ENCODE measurements at places on chromosomes 12 and 14. TPM values are rescaled to one million over a fixed set of nuclear protein-coding genes. Genes with fewer than 3 reads are reported as not detected.
A peak's percentile ranks its signal among the peaks of the same experiment; 100 is the strongest.

GRCh38 chr14:40009771-40010170, 577.5 kb upstream of the FBXO33 start:
- no peak for DNase-seq
- H3K27ac ChIP-seq, result no peak overlapping the region
- H3K36me3 ChIP-seq, result no peaks in the 10 kb centered on the region
- H3K27me3 ChIP-seq, result no peaks in the 10 kb centered on the region
- no peak overlapping the region for H3K4me3 ChIP-seq

TMEM179 gene
- not detected for total RNA-seq

IL31 gene
- total RNA-seq, result not detected

KERA gene
- not detected for total RNA-seq

DNA sequence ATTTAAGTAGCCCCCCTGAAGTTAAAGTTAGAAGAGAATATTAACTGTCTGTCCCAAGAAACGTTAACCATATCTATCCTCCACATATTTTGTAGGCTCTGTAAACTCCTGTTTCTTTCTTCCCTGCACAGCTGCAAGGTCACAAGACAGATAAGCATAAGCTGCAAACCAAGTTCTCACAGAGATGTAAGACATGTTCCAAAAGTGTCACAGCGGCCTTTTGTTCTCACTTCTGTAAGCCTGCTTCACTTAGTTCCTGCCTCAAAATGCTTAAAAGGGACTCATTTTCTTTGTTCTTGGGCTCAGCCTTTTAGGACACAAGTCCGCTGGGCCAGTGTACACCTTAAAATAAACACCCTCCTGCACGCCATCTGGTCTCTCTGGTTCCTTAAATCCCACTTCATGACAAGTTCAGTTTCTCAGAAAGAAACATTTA, 3.2 kb downstream of the RNASE1 start:
- DNase-seq, result no peak
- H3K36me3 ChIP-seq, result no peaks in the 10 kb centered on the region
- no peak overlapping the region for H3K27ac ChIP-seq
- H3K4me3 ChIP-seq, result peak overlapping the region; percentile 62
- no peaks in the 10 kb centered on the region for H3K27me3 ChIP-seq

DNA sequence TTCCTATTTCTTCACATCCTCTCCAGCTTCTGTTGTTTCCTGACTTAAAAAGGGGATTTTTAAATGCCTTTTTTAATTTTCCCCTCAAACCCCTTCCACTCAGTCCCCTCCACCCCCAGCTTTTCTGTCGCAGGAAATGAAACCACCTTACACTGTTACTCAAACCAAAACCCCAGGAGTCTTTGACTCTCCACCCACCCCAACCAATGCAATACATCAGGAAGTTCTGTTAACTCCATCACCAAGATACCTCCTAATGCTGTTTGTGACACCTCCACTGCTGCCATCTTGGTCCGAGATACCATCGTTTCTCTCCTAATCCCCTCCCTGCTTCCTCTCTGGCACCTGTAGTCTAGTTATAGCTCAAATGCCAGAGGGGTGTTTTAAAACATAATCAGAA, 25.4 kb upstream of the CPM start:
- H3K27ac ChIP-seq, result no peak overlapping the region
- no peaks in the 10 kb centered on the region for H3K27me3 ChIP-seq
- DNase-seq, result no peak
- H3K4me1 ChIP-seq, result no peaks in the 10 kb centered on the region
- no peaks in the 10 kb centered on the region for H3K36me3 ChIP-seq
- H3K4me3 ChIP-seq, result no peak overlapping the region

DNA sequence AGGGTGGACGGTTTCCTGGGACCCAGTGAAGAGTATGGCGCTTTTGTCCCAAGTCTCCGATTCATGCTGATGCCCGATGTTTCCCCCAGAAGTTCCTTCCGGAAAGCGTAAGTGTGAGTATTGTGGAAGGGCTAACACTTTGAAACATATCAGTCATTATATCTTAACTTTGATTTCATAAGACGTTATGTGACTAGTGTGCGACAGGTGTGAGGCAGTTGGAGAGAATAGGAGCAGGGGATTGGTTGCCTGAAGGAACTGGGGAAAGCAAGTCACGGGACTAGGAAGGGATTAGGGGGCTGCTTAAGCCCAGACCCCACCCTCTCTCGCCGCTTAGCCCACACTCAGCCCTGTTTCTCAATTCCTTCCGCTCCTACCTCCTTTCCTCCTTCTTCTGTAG, 154.9 kb downstream of the CHST11 start:
- H3K4me1 ChIP-seq, result peaks cover 17% of the 10 kb centered on the region
- H3K36me3 ChIP-seq, result no peaks in the 10 kb centered on the region

SBNO1 gene
- total RNA-seq, result 25.0 TPM

DNA sequence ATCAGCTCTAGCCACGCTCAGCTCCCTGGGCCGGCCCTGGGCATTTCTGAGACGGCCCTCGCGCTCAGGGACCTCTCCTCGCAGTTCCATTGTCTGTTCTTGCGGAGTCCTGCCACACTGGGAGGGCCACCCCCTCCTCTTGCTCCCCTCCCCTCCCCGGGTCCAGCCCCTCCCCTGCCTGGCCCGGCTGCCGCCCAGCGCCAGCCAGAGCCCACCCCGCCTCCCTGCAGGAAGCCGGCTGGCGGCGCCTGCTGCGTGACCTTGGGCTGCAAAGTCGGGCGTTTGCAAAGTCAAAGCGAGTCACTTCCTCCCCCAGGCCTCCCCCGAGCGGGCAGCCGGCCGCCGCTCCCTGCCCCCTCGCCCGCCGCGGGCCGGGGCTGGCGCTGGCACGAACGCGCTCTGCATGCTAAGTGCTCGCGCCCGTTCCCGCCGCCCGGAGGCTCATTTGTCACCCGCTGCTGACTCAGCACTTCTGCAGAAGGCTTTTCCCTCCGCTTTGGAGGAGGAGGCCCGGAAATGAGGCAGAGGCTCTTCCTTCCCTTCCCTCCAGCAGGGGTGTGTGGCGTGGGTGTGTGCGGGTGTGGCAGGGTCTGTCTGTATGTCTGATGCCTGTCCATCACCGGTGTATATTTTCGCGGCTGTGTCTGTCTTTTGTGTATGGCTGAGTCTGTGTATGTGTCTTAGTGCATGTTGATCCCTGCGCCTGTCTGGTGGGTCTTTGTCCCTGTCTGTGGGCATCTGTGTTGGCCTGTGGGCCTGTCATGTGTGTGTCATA, 72.0 kb downstream of the IRF2BPL start:
- H3K27me3 ChIP-seq, result no peaks in the 10 kb centered on the region
- peak; percentile 84 for DNase-seq
- H3K4me3 ChIP-seq, result peak overlapping the region; percentile 69
- H3K4me1 ChIP-seq, result peaks cover 69% of the 10 kb centered on the region
- no peaks in the 10 kb centered on the region for H3K36me3 ChIP-seq

DNA sequence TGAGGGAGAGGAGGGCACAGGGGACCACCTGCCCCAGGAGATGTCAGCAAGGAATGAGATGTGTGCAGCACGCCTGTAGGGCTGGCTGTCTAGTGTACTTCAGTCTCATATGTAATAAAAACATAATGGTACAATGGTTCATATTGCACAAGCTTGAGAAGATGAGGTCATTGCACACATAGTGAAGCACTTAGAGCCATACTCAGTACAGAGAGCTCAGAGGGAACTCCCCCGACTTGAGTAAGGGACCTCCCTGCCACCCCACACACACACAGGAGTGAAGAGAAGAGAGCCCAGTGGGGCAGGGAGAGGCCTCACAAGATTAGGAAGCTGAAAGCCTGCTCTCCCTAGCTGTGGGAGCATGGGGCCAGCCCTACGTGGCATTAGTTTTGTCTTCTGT, 61.5 kb downstream of the SLC6A12 start:
- H3K4me1 ChIP-seq, result no peaks in the 10 kb centered on the region
- H3K27me3 ChIP-seq, result no peaks in the 10 kb centered on the region
- no peaks in the 10 kb centered on the region for H3K36me3 ChIP-seq
- no peak for DNase-seq
- no peak overlapping the region for H3K27ac ChIP-seq

DUSP16 gene
- total RNA-seq, result 12.9 TPM

GRCh38 chr12:118034429-118035189, 18.1 kb downstream of the RFC5 start:
- no peaks in the 10 kb centered on the region for H3K27me3 ChIP-seq
- H3K4me3 ChIP-seq, result no peak overlapping the region
- no peaks in the 10 kb centered on the region for H3K4me1 ChIP-seq

SCFD1 gene
- total RNA-seq, result 46.8 TPM

- H3K4me3 ChIP-seq, result no peak overlapping the region
- no peak for DNase-seq
- H3K27ac ChIP-seq, result no peak overlapping the region
- H3K27me3 ChIP-seq, result no peaks in the 10 kb centered on the region
These were observed 93.8 kb downstream of the KIF21A start for GRCh38 chr12:39348941-39349626.

DNA sequence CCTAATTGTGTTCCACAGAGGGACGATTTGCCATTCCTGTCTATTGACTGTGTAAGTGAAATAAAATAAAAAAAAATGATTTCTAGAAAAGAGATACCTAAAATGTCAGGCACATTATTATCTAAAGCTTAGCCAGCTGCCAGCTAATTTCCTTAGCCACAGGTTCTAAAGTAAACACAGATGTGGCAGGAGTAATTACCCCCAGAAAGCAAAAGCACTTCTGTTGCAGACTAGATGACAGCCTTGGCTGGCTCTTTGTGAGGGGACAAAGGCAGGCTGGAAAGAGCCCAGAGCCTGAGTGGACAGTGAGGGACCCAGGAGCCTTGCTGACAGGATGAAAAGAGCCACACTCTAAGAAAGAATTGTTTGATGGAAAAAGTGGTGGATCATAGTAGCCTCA, 418.1 kb downstream of the LRIG3 start:
- no peaks in the 10 kb centered on the region for H3K36me3 ChIP-seq
- no peak overlapping the region for H3K4me3 ChIP-seq
- no peak overlapping the region for H3K27ac ChIP-seq
- H3K4me1 ChIP-seq, result no peaks in the 10 kb centered on the region

Measured in thoracic aorta (tissue), 2 donors.